ENCODE measurements at places on chromosomes 6 and 20.

- DNase-seq: no peak
Observed at GRCh38 chr6:130965656-130966055, 97.4 kb downstream of the EPB41L2 start.

DNA sequence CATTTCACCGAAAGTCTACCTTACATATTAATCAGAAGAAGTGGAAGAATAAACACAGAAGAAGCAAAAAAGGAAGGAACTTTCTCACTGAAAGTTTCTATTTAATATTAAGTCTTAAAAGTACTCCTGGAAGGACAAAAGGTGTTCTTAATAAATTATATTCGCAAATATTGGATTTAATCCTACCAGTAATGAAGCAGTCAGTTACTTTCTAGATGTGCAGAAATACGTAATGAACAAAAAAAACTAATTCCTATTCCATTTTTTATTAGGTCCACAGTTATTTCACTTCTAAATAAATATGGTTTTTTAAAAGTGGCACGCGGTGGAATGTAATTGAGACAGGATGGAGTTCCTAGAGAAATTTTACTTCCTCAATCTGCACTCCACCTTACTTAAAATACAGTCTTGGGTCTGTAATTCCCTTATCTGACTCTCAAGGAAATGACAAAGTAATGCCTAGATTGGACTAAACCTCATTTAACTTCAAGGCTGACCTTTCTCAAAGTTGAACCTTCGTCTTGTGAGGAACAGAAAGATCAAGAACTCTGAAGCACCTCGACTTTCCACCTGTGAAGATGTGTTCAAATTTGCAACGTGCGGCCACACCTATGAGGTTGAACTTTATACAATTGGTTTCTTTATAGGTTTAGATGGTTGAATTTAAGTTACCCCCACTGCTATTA is 1.1 kb upstream of the TRAM2 start:
- no peak for DNase-seq

- no peak for DNase-seq
Observed at GRCh38 chr6:133740218-133740617, 148.7 kb upstream of the TCF21 start.

DNA sequence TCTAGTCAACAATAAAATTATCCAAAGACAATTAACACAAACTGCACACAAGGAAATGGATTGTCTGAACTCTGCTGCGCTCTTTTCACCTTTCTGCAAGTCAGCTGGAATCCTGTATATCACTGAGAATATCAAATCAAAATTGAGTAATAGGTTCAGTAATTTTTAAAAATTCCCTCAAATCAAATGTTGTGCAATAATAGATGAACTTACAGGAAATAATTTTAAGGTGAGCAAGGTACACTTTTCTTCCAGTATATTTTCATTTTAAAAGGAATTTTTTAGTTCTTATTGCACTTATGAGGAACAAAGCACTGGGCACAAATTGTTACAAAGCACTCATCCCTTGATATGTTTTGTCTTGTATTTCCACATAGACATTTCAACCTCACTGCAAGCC is 1.2 kb downstream of the SAYSD1 start:
- DNase-seq: no peak

GRCh38 chr6:100350139-100350538 is 114.6 kb downstream of the SIM1 start:
- DNase-seq: no peak

GRCh38 chr6:107820338-107821261 is 3.5 kb downstream of the SCML4 start:
- no peak for DNase-seq
